Tongue (tissue), 3 donors: ENCODE measurements at places on chromosomes 7 and 10. TPM values are rescaled to one million over a fixed set of nuclear protein-coding genes. Genes with fewer than 3 reads are reported as not detected.

- DNase-seq, result peak; percentile 18
Observed at GRCh38 chr7:79055722-79056415, 397.6 kb downstream of the MAGI2 start.

GRCh38 chr10:78645169-78645686 lies 423.5 kb upstream of the ZMIZ1 start:
- DNase-seq, result no peak

GRCh38 chr7:133139350-133139749 lies 57.5 kb upstream of the CHCHD3 start:
- peak; percentile 51 for DNase-seq

GRCh38 chr7:47968847-47969774 lies 10.3 kb downstream of the HUS1 start:
- peak; percentile 81 for DNase-seq

DNA sequence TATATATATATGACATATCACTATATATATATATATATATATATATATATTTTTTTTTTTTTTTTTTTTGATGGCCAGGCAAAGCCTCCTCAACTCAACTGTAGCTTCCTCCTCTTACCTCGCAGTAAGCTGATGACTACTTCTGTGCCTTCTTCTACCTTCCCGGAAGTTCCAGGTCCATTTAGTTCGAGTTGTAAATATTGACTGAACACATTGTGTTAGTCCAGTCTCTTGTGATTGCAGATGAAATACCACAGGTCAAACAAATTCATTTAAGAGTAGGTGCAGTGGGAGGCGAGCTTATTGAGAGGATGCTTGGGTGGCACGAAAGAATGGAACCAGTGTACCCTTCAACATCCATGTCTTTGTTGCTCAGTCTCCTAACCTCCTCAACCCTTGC lies 144.6 kb downstream of the ST7 start:
- no peak for DNase-seq

DNA sequence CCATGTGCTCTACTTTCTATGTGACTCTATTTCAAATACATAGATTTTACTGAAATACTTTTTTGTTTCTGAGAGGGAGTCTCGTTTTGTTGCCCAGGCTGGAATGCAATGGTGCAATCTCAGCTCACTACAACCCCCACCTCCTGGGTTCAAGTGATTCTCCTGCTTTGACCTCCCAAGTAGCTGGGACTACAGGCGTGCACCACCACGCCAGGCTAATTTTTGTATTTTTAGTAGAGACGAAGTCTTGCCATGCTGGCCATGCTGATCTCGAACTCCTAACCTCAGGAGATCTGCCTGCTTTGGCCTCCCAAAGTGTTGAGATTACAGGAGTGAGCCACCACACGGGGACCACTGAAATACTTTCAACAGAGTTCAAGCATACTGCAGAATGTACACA lies 3.5 kb downstream of the IDI1 start:
- no peak for DNase-seq

GRCh38 chr7:71312755-71313490 lies 181.0 kb downstream of the GALNT17 start:
- DNase-seq, result no peak

GRCh38 chr10:113068178-113068890 lies 118.3 kb downstream of the TCF7L2 start:
- no peak for DNase-seq

DNA sequence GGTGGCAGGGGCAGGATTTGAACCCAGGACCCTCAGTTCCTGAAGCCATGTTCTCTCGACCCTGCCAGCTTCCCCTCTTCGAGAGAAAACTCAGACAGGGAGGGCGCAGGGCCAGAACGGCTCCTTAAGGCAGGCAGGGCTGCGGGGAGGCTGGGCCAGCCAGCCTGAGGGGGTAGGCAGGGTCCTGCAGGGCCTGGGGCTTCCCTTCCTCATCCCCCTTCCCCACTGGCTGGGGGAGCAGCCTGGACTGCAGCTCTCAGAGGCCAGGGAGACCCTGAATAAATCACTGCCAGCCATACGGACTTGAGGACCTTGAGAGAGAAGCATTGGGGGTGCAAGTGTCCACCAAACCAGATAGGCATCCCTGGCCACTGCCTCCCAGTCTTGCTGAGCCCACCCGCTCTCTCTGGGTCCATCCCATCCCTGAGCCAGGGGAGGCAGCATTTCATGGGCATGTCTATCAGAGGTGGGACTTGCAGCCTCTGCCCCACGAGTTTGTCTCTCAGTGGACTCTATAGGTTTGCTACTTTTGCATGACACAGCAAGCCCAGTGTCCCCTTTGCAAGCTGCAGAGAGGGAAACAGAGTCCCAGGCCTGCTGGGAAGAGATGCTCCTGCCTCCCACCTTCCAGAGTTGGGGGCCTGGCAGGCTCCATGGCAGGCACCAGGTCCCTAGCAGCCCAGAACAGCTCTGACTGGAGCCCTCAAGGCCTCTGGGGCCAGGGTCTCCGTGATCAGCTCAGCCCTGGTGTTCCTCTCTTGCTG lies 70.9 kb downstream of the MYL10 start:
- DNase-seq, result no peak

- DNase-seq, result no peak
Observed at GRCh38 chr7:87648316-87648715, 20.1 kb downstream of the RUNDC3B start.

- no peak for DNase-seq
Observed at GRCh38 chr7:99739699-99740572, 4.9 kb upstream of the CYP3A7 start.

DNA sequence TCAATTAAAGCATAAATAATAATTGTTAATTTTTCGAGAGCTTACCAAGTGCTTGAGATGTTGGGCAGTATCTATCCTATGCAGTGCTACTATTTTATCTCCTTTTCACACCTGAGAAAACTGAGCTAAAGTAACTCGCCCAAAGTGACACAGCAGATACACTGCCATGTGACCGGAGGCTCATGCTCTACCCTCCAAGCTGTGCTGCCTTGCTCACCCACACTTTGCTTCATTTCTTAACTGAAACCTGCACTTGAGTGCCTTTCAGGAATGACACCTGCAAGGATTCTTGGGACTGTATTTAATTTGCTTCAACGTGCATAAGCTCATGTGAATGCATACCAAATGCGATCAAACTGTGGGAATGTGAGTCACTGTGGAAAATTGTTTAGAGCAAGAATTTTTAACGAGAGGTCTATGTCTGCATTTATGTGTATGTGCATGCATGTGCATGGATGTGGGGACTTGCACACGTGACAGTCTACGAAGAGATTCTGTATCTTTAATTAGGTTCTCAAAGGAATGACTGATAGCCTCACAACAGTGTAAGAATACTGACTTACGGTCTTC lies 119.2 kb downstream of the ADCYAP1R1 start:
- DNase-seq, result no peak

DNA sequence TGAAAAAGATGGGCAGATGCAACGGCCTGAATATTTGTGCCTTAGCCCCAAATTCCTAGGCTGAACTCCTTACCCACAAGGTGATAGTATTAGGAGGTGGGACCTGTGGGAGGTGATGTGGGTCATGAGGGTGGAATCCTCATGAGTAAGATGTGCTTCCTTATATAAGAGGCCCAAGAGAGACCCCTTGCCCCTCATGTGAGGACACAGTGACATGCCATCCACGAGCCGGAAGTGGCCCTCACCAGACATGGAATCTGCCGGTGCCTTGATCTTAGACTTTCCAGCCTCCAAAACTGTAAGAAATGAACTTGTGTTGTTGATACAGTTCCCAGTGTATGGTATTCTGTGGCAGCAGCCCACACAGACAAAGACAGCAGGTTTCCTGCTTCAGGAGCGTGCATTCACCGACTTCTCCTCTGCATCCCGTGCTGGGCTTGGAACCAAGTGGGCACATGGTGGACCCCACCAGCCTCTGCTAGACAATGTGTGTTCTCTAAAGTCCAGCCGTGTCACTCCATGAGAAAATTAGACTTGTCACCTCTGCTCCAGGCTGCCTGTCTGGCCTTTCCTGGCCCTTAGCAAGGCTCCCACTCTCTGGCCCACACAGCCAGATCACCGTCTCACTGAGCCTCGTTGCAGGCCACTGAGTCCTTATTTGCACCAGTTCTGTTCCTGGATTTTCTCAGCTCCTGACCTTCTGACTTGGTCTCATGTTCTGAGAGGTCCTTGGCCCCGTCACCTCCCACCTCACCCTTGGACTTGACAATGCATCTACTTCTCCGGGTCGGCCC lies 52.9 kb upstream of the CACUL1 start:
- DNase-seq, result no peak

DNA sequence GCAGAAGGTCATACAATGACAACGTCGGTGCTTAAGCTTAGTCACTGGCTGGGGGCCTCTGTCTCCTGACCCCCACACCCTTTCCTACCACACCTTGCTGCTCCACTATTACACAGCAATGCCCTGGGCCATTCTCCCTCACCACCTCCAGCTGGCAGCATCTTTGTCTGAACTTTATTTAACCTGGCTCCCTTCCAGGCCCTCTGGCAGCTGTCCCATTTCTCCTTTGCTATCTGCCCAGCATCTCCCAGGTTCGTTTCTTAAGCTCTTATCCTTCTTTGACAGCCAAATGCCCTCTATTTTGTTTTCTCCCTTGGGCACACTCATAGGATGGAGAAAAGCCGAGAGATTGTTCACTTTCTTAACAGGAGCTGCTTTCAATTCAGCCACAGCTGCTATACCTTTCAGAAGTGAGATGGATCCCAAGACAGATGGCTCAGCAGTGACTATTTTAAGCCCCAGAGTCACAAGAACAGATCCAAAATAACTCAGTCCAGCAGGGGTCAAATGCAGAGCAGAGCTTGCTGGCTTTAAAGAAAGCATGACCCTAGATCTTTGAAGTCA lies 1277.1 kb upstream of the AUTS2 start:
- peak; percentile 82 for DNase-seq

- DNase-seq, result peak; percentile 83
Observed at GRCh38 chr7:94907811-94908322, 473 bp downstream of the PPP1R9A start.

DNA sequence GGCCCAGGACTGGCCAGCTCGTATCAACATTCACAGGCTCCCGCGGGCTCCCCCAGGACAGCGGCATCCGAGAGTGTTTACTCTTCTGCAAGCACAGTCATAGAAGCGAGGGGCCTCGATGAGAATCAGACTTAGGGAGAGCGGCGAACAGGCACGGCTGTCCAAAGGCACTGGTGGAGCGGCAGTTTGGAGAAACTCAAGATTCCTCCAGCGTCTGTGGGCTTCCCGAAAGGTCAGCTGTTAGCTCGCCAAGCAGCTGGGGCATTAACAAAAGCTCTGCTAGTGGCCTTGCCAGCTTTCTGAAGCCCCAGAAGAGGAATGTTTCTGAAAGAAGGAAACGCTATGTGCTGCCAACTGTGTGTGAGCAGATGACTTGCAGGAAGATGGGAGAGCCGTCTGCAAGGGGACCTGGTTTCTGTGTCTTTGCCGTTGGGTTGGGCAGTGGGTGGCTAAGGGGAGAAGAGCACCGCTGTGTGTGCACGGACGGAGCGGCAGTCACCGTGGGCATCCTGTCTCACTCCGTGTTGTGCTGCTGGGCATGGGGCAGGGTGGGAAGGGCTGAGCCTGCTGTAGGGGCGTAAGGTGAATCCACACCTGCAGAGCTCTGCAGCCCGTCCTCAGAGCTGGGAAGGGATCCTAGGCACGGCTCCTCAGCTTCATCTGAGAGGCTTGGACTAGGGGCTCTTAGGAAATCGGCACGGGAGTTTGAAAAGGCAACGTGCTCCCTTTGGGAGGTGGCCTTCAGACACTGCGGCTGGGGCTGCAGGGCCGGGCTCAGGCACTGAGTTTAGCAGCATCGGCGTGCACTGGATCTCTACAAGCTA lies 42.1 kb downstream of the AMZ1 start:
- DNase-seq, result peak; percentile 95

GRCh38 chr7:139745678-139746143 lies 32.1 kb downstream of the HIPK2 start:
- no peak for DNase-seq

- no peak for DNase-seq
Observed at GRCh38 chr7:585229-585711, 65.6 kb upstream of the PDGFA start.

- DNase-seq, result no peak
Observed at GRCh38 chr10:50456719-50457118, 167.0 kb downstream of the SGMS1 start.

DNA sequence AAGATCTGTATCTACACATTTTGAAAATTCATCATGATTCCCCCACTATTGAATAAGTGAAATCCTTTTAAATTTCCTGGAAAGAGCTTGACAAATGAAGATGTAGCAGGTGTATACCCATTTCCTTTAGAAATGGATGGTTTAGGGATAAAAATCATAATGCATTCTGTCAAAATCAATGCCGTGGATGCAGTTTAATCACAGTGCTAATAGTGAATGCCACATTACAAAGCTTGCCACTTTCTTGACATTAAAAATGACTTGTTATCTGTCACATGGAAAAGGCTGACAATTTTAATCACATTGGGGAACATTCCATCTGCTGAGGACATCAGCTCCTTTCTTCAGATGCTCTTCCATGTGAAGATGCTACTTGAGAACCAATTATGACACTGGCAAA lies 229.6 kb downstream of the GPAM start:
- DNase-seq, result no peak

DNA sequence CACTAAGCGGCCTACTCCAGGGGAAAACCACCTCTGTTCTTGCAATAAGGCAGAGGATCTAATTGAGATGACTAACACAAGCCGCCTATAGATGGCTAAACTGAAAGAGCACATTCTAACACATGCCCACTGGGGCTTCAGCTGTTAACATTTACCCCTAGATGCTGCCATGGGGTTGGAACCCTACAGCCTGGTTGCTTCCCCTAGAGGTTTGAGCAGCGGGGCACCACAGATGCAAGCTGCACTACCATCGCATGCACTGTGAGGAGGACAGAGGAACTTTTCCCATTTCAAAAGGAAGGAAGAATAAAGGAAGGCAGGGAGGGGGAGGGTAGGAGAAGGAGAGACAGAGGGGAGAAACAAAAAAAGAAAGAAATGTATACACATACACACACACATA lies 465.8 kb upstream of the PCDH15 start:
- DNase-seq, result no peak

GRCh38 chr10:117537436-117537903 lies 5.1 kb upstream of the EMX2 start:
- DNase-seq, result peak; percentile 66

GRCh38 chr10:132555648-132556575 lies 18.3 kb downstream of the INPP5A start:
- no peak for DNase-seq

GRCh38 chr7:55107946-55108345 lies 89.1 kb downstream of the EGFR start:
- no peak for DNase-seq

C7orf57 gene
- total RNA-seq, result not detected

RPEL1 gene
- not detected for total RNA-seq

OLAH gene
- total RNA-seq, result not detected

PALD1 gene
- total RNA-seq, result 19.8 TPM

OR2A1 gene
- 0.10 TPM for total RNA-seq

CYP2C8 gene
- total RNA-seq, result 0.31 TPM

NEUROD6 gene
- 0.21 TPM for total RNA-seq

GNAT3 gene
- total RNA-seq, result 4.0 TPM

FGFR2 gene
- total RNA-seq, result 50.6 TPM

PIP gene
- total RNA-seq, result 11.3 TPM

C10orf62 gene
- total RNA-seq, result 0.82 TPM
